ENCODE measurements at places on chromosomes 1 and 21.

DNA sequence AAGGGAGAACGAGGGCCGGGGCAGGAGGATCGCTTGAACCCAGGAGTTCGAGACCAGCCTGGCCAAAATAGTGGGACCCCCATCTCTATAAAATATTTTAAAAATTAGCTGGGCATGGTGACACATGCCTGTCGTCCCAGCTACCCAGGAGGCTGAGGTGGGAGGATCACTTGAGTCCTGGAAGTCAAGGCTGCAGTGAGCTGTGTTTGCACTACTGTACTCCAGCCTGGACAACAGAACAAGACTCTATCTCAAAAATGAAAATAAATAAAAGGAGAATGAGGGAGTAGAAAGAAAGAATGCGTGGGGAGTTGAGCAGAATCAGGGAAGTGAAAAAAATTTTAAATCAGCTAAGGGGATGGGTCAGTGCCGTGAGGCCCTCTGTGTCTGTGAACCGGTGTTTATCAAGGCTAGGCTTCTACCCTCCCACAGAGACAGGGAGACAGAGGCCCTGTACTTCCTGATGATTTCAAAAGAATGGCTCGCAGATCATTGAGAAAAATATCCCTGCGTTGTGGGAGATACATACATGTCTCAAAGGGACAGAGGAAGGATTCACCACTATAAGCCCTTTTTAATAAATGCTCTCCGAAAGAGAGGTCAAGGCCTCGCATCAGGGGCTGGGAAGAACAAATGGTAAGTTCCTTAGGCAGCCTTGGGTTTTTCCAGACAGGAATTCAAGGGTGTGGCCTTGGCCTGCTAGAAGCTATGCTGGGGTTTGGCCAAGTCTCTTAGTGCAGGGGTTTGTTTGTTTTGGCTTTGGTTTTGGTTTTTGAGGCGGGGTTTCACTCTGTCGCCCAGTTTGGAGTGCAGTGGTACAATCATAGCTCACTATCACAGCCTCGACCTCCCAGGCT, 20.7 kb downstream of the IL10RB start:
- DNase-seq = no peak

GRCh38 chr21:30713766-30714165, 4.8 kb downstream of the KRTAP21-3 start:
- DNase-seq = no peak

DNA sequence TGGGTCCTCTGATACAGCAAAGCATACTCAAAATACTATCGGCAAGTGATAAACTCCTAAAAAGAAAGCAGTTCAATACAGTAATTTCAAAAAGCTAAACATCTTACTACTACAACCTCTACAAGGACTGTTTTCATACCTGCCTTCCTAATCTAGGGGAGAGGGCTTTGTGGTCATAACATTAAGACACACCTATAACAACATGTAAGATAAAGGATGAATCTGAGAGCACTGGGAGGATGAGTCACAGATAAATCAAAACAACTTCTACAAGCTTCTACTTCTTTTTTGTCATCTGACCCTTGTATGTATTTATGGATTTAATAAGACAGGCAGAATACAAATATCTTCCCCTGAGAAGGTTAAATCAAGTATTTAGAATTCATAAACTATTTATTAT, 40.0 kb downstream of the LTN1 start:
- no peak for DNase-seq

DNA sequence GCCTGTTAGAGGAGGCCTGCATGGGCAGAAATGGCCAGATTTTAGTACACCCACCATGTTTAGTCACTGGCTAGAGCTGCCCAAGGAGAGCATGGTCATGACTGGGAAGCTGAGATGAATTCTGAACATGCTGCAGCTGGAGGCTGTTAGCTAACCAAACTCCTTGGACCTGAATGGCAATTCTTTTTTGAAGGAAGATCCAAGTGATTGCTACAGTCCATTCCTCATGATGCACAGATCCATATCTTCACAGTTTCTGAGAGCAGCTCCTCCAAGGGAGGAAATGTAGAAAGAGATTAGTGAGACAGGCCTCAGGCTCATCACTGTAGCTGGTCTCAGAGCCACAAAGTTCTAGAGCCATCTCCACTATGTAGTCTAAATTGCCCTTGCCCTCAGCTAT, 11.1 kb downstream of the ZFYVE9 start:
- no peak for DNase-seq

- DNase-seq = no peak
Measured at GRCh38 chr1:41842993-41843755, 75.5 kb downstream of the HIVEP3 start.

DNA sequence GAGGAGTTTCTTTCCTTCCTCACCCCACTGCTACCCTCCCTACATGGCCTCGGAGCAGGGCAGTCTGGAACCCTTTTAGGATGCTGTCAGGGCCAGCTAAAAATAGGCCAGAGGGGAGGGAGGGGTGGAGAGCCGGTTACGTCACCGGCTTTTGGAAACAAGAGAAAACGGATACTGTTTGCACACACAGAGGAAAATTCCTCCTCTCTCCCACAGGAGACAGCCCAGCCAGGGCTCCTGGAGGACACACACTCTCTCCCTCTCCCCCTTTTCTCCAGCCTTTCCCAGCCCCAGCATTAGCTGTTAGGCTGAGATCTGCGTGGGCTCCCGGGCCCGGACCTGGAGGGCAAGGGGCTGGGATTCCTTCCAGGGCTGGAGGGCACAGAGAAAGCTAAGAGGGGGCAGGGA, 20.0 kb upstream of the ALDH4A1 start:
- peak; percentile 52 for DNase-seq

DNA sequence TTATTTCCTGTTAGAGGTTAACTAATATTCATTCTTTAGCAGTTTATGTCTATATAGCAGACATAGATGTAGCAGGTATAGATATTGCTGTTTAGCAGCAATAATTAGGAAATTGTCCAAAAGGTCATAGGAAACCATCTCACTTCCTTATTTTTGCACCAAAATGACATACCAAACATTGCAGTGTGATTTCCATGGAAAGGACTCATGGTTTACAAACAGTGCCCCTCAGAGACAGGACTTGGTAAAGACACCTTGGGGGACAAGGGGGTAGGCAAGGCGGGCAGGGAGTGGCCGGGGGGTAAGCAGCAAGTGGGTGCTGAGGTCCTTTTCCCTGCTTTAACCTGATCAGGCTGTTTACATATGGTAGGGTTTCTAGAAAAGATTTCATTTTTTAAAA, 30.5 kb downstream of the BATF3 start:
- no peak for DNase-seq

- DNase-seq = no peak
Measured at GRCh38 chr1:97377432-97378034, 543.3 kb downstream of the DPYD start.

GRCh38 chr1:66492424-66492823, 41.5 kb upstream of the SGIP1 start:
- DNase-seq = no peak

- no peak for DNase-seq
Measured at GRCh38 chr1:200869753-200870391, 2.9 kb upstream of the GPR25 start.

DNA sequence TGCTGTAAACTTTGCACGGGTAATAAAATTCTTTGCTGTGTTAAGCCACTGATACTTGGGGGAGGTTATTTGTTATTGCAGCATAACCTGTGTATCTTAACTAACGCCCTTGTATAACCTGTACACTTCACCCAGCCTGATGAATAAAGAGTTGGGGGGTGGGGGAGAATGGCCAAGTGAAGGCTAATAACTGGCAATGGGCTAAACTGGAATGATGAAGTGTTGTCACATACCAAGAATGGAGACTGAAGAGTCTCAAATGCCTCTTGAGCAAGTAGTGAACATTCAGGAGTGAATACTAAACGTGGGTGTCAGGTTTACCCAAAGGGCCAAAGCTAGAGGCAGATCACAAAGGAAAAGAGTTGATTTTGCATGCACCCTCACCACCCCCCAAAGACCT, 169.4 kb downstream of the C1orf94 start:
- DNase-seq = no peak

DNA sequence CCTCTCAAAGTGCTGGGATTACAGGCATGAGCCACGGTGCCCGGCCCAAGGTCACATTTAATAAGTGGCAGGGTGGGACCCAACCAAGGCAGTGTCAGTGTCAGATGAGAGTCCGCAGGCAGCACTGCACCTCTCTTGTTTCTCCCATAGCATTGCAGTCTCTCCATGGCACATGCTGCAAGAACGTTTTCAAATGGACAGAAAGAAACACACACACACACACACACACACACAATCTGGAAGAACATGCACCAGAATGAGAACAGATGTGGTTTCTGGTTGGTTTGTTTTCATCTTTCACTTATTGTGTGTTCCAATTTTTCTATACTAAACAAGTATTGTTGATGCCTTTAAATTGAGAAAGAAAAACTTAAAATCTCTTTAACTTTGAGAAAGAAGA, 126.5 kb downstream of the SYF2 start:
- no peak for DNase-seq

GRCh38 chr1:10516925-10517676, 42.4 kb downstream of the PEX14 start:
- DNase-seq = no peak

DNA sequence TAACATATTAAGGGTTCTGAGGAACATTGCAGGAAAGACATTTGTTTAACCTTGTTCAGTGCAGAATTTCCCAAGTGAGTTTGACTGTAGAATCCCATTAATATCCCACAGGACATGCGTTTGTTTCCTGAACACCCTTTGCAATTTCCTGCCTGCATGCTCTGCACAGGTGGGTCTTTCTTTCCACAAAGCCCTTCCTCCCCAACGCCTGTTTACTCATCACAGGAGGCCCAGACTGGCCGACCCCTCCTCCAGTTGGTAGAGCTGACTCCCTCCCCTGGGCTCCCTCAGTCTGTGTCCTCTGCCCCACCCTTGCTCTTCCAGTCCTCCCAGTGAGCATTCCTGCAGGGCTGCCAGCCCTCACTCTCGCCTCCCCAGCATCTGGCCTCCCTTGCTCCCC, 47.5 kb upstream of the CTPS1 start:
- DNase-seq = no peak

- DNase-seq = no peak
Measured at GRCh38 chr1:214634267-214634666, 31.3 kb downstream of the CENPF start.

- no peak for DNase-seq
Measured at GRCh38 chr1:39925721-39926342, 24.1 kb upstream of the MYCL start.

DNA sequence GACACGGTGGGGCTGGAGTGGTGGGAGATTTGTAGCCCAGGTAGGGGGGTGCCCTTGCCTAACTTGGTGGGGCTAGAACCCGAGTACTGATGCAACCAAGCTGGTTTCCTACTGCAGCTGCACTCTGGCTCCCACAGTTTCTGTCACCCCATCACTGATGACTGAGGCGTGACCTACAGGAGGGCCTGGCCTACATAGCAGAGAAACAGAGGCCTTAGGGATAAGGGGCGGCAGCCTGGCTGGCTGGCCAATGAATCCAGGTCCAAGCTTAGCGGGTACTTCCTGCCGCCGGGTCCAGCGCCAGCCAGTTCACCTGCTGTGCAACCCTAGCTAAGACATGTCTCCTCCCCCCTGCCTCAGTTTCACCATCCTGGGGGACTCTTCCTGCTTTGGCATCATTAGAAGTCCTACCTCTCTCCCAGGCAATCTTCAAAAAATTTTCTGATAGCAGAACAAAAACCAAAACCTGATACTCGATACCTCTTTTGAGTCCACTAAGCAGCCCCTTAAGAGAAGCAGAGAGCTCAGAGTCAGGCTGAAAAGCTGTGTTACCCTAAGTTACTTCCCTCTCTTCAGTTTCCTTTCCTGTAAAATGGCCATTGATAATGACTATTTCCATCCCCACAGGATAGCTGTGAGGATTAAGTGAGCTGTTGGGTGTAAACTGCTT, 27.3 kb upstream of the RNF19B start:
- DNase-seq = no peak

- DNase-seq = no peak
Measured at GRCh38 chr1:203526572-203526971, 32.6 kb downstream of the OPTC start.

- no peak for DNase-seq
Measured at GRCh38 chr1:19504796-19505692, 19.7 kb upstream of the CAPZB start.

- peak; percentile 47 for DNase-seq
Measured at GRCh38 chr1:161185282-161185682, 8.0 kb upstream of the B4GALT3 start.

DNA sequence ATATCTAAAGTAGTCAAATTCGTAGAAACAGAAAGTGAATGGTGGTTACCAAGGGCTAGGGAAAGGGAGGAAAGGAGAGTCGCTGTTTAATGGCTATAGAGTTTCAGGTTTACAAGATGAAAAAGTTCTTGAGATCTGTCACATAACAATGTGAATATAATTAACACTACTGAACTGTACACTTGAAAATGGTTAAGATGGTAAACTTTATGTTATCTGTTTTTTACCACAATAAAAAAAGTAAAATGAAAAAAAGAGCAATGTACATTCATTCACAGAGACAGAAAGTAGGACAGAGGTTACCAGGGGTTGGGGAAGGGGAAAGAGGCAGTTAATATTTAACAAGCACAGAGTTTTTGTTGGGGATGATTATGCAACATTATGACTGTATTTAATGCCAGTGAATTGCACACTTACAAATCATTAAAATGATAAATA, 53.3 kb upstream of the SEC16B start:
- DNase-seq = no peak

GRCh38 chr1:156371553-156372264, 2.7 kb downstream of the RHBG start:
- DNase-seq = no peak

DNA sequence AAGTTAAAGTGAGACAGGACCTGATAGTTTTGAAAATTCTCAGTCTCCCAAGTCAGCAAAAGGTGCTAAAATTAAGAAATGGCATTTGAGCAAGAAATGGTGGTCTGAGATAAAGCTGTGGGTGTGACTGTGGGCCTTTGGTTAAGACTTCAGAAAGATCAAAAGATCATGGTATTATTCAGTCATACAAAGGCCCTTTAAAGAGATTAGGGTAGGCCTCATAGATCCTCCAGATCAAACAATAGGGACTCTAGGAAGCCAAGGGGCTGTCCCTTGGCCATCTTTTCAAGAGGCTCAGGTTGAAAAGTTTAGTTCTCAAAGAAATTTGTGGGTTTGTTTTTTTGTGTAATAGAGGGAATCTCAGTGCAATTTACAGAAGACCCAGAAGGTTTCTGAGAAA, 8.4 kb downstream of the HMGB4 start:
- no peak for DNase-seq

DNA sequence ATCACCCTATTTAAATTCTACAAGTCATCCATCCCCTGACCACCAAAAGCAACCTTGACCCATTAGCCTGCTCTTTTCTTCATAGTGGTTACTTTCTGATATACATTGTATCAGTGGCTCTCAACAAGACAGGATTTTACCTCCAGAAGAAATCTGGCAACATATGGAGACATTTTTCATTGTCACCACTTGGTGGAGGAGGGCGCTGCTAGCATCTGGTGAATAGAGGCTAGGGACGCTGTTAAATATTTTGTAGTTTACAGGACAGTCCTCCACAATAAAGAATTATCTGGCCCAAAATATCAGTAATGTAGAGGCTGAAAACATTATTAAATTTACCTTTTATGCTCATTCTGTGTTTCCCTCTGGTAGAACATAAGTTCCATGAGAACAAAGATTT, 6.1 kb downstream of the HSPA13 start:
- DNase-seq = no peak

Measured in hypothalamus (tissue), 51 donors.